ENCODE measurements at places on chromosomes 1 and 21.
A peak's percentile ranks its signal among the peaks of the same experiment; 100 is the strongest.

- no peak overlapping the region for H3K27ac ChIP-seq
- H3K36me3 ChIP-seq, result no peaks in the 10 kb centered on the region
- no peaks in the 10 kb centered on the region for H3K4me1 ChIP-seq
- H3K27me3 ChIP-seq, result no peaks in the 10 kb centered on the region
- DNase-seq, result no peak
These were observed 156.1 kb downstream of the PIGK start for GRCh38 chr1:77063118-77063517.

DNA sequence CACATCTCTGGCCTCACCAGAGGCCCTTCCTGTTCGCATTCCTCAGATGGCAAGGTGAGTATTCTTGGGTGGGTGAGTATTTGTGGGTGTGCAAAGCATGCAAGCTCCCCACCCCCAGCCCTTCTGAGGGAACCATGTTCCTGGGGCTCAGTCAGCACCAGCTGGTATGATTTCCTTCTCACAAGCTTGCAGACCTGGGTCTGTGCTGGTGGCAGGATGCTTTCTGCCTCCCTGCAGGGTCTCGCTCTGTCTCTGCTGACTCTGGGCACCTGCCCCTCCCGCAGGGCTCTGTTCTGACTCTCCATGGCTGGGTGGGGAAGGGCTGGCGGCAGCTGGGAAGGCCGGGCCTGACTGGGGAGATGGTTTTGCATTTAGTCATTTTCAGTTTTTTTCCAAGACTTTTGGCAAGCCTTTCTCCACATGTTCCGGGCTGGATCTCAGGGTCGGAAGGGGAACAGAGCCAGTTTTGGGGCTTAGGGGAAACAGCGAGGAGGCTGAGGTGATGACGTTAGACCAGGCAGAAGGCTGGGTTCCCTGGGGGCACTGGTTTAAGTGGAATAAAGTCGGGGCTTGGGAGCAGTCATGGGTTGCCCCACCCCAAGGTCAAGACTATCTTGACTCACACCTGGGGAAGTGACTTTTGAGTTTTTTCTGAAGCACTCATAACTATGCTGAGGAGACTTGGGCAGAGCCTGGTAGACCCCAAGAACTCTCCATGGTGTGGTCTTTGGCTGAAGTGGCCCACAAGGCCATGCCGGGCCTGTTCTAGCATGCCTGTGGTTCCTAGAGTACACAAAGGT, 6.2 kb downstream of the RASSF5 start:
- no peaks in the 10 kb centered on the region for H3K36me3 ChIP-seq
- DNase-seq, result no peak
- peaks cover 16% of the 10 kb centered on the region for H3K4me1 ChIP-seq
- H3K4me3 ChIP-seq, result no peak overlapping the region
- H3K27me3 ChIP-seq, result peaks cover 15% of the 10 kb centered on the region
- no peak overlapping the region for H3K27ac ChIP-seq

- no peak overlapping the region for H3K4me3 ChIP-seq
- no peaks in the 10 kb centered on the region for H3K36me3 ChIP-seq
- no peaks in the 10 kb centered on the region for H3K27me3 ChIP-seq
- no peak for DNase-seq
- peaks cover 7% of the 10 kb centered on the region for H3K4me1 ChIP-seq
These were observed 2.4 kb downstream of the GUCA2A start for GRCh38 chr1:42162181-42162580.

- H3K27me3 ChIP-seq, result no peaks in the 10 kb centered on the region
- no peaks in the 10 kb centered on the region for H3K36me3 ChIP-seq
- H3K4me3 ChIP-seq, result no peak overlapping the region
- no peak for DNase-seq
These were observed 6.4 kb upstream of the ERI3 start for GRCh38 chr1:44361478-44361877.

DNA sequence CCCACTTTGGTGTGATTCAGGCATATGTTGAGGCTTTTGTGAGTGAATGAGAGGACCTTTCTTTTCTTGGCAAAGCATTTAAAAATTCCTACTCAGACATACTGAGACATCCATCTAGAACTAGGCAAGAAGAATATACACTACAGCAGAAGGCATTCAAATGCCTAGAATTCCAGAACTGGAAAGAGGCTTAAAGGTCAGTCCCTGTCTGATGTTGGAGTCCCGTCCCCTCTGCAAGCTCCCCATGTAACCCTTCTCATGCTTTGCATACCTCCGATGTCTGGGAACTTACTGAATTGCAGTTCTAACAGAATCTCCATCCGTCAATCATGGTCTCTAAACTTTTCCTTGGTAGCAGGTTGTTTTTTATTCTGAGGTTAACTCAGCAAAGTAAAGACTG, 152.9 kb downstream of the ATP6V1G3 start:
- DNase-seq, result no peak
- H3K27ac ChIP-seq, result no peak overlapping the region
- no peak overlapping the region for H3K4me3 ChIP-seq
- no peaks in the 10 kb centered on the region for H3K4me1 ChIP-seq
- H3K36me3 ChIP-seq, result no peaks in the 10 kb centered on the region

DNA sequence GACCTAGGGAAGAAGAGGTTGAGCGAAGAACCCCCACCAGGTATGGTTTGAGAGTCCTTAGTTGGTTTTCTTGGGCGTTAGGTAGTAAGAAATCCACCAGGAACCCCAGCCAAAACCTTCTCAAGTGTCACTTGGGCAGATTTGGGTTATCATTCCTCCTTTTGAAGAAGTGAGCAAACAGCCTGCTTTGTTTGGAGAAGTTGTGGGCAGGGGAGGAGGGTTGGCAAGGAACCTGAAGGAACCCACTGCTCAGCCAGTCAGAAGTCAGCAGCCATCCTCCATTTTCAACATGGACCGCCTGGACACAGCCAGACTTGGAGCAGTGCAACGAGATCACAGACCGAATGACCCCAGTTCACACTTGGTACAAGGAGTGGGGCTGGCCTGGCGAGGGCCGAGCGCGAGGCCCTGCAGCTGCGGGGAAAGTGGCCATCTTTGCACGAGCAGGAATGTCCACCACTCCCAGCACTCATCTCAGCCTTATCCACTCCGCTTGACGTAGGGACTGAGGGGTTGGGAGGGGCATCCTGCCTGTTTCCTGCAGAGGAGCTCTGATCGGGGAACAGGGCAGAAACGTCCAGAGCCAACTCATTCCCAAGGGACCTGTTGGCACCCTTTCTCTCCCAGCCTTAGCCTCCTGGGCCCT, 7.2 kb downstream of the ADPRS start:
- H3K4me1 ChIP-seq, result peaks cover 10% of the 10 kb centered on the region
- H3K4me3 ChIP-seq, result no peak overlapping the region
- DNase-seq, result no peak
- H3K27me3 ChIP-seq, result no peaks in the 10 kb centered on the region
- H3K27ac ChIP-seq, result no peak overlapping the region

GRCh38 chr1:206117151-206117948, at the start of gene AVPR1B:
Gene AVPR1B, minus strand, starts transcription at chr1:206117388. Its CDS starts 498 bp downstream, at chr1:206116890.
- H3K27me3 ChIP-seq, result peaks cover 40% of the 10 kb centered on the region
- DNase-seq, result peak; percentile 70
- peak within 1 kb of the TSS; percentile 49 for H3K4me3 ChIP-seq
- no peaks in the 10 kb centered on the region for H3K36me3 ChIP-seq

- H3K27me3 ChIP-seq, result peaks cover 11% of the 10 kb centered on the region
- peaks cover 6% of the 10 kb centered on the region for H3K4me1 ChIP-seq
- no peak overlapping the region for H3K4me3 ChIP-seq
- H3K36me3 ChIP-seq, result no peaks in the 10 kb centered on the region
These were observed 20.0 kb upstream of the TSNAX start for GRCh38 chr1:231508497-231508896.

- H3K27ac ChIP-seq, result peak overlapping the region; percentile 93
- H3K4me3 ChIP-seq, result peak overlapping the region; percentile 96
- no peaks in the 10 kb centered on the region for H3K36me3 ChIP-seq
- H3K4me1 ChIP-seq, result peaks cover 50% of the 10 kb centered on the region
- no peaks in the 10 kb centered on the region for H3K27me3 ChIP-seq
These were observed 1.1 kb downstream of the AGTRAP start for GRCh38 chr1:11736746-11737639.

- no peak overlapping the region for H3K4me3 ChIP-seq
- H3K27ac ChIP-seq, result no peak overlapping the region
- no peaks in the 10 kb centered on the region for H3K27me3 ChIP-seq
- DNase-seq, result no peak
- no peaks in the 10 kb centered on the region for H3K36me3 ChIP-seq
- no peaks in the 10 kb centered on the region for H3K4me1 ChIP-seq
These were observed 571.6 kb downstream of the LRRIQ3 start for GRCh38 chr1:73626326-73626725.

DNA sequence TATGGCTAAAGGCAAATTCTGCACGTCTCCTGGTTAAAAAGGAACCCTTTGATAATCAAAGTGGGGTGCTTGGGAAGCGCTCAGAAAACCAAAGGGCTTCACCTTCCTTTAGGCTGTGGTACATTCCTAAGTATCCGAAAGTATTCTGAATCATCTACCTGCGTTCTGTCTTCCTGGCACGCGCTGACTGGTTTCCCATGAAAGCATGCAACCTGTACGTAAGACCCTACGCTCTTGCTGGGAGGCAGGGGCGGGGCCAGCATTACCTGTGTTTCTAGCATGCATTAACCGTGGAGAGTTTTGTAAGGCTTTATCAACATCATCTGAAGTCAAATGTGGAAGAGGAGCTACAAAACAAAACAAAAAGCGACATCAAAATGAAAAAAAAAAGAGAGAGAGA, 96.0 kb downstream of the ERG start:
- no peak overlapping the region for H3K27ac ChIP-seq
- peaks cover 23% of the 10 kb centered on the region for H3K27me3 ChIP-seq
- H3K4me3 ChIP-seq, result no peak overlapping the region
- H3K4me1 ChIP-seq, result no peaks in the 10 kb centered on the region
- DNase-seq, result no peak

GRCh38 chr1:53893999-53894636, at the start of gene DIO1:
Gene DIO1, plus strand, starts transcription at chr1:53894187. Its CDS starts 24 bp downstream, at chr1:53894211.
- no peaks in the 10 kb centered on the region for H3K36me3 ChIP-seq
- no peak within 1 kb of the TSS for H3K4me3 ChIP-seq
- H3K27ac ChIP-seq, result no peak within 1 kb of the TSS
- peak; percentile 12 for DNase-seq

GRCh38 chr21:38496224-38496623, 2.1 kb downstream of the ERG start:
- no peak overlapping the region for H3K4me3 ChIP-seq
- H3K36me3 ChIP-seq, result no peaks in the 10 kb centered on the region
- no peaks in the 10 kb centered on the region for H3K4me1 ChIP-seq
- H3K27me3 ChIP-seq, result peaks cover 45% of the 10 kb centered on the region
- DNase-seq, result no peak

DNA sequence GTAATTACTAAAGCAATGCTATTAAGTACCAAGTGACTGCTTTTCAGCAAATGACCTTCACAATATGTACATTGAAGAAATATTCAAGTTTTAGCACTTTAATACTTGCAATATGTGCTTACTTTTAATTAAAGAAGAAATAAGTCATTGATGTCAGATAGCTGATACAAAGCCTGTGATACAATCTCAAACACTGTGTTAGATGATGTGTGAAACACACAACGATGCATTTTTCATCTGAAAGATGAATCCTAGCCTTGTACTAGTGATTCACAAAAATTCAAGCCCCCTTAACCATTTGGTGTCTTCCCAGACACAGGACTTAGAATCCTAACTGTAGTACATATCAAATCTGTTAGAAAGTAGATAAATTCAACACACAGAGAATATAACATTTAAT, 724.1 kb upstream of the ADAMTS5 start:
- no peak for DNase-seq
- peaks cover 3% of the 10 kb centered on the region for H3K27me3 ChIP-seq
- no peak overlapping the region for H3K27ac ChIP-seq
- H3K4me3 ChIP-seq, result no peak overlapping the region
- H3K4me1 ChIP-seq, result no peaks in the 10 kb centered on the region
- no peaks in the 10 kb centered on the region for H3K36me3 ChIP-seq

- H3K4me1 ChIP-seq, result no peaks in the 10 kb centered on the region
- H3K4me3 ChIP-seq, result no peak overlapping the region
- no peaks in the 10 kb centered on the region for H3K36me3 ChIP-seq
- no peak for DNase-seq
- no peak overlapping the region for H3K27ac ChIP-seq
These were observed 209.5 kb downstream of the FOXD2 start for GRCh38 chr1:47647327-47647845.

DNA sequence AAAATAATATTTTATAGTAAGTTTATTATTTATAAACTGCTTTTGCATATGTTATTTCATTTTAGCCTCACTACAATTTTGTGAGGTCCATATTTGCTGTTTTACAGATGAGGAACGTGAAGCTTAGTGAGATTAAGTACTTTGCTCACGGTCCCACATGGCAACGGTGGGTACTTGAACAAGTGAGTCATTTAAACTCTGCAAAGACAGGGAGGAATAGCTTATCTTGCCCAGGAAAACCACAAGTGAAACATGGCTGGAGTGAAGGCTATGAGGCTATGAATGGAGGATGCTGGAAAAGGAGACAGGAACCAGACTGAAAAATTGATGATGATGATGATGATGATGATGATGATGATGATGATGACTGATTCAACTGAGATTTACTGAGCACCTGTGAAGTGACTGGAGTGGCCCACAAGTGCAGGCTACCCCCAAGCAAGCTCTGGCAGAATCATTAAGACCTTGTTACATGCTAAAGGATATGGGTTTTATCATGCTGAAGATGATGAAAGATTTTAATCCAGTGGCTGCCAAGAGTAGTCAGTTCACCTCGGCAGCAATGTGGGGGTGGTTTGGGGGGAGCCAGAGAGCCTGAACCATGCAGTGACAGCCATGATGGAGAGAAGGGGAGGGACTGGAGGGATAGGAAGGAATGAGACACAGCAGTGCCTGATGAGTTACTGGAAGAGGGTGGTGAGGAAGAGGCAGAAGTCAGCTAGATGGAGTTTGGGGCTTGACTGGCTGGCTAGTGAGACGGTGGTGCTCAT, 1.4 kb upstream of the ABCA4 start:
- H3K4me3 ChIP-seq, result no peak overlapping the region
- H3K27me3 ChIP-seq, result peaks cover 3% of the 10 kb centered on the region
- H3K4me1 ChIP-seq, result no peaks in the 10 kb centered on the region
- no peak for DNase-seq
- no peaks in the 10 kb centered on the region for H3K36me3 ChIP-seq
- no peak overlapping the region for H3K27ac ChIP-seq

DNA sequence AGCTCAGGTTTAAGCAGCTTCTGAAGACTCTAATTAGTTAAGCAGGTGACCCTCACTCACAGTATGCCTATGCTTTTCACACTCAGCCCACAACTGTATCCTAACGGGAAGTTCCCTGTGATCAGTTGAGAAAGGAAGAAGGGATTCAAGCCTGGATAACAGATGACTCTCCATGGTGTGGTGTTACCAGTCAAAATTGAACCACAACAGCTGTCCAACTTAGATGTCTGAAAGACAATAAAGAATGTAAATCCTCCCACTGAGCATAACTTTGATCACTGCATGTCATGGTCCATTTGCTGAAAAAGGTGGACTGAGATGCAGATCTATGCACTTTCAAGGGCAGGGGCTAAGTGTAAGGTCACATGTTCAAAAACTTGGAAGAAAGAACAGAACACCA, 32.3 kb upstream of the DIPK1A start:
- no peaks in the 10 kb centered on the region for H3K27me3 ChIP-seq
- no peak overlapping the region for H3K4me3 ChIP-seq
- peaks cover 44% of the 10 kb centered on the region for H3K4me1 ChIP-seq
- DNase-seq, result no peak
- H3K36me3 ChIP-seq, result no peaks in the 10 kb centered on the region

GRCh38 chr1:115029526-115029925, at the start of gene TSHB:
Gene TSHB, plus strand, starts transcription at chr1:115029826. Its CDS starts 3,537 bp downstream, at chr1:115033363.
- no peaks in the 10 kb centered on the region for H3K4me1 ChIP-seq
- H3K4me3 ChIP-seq, result no peak within 1 kb of the TSS
- no peak for DNase-seq
- no peaks in the 10 kb centered on the region for H3K36me3 ChIP-seq
